Epithelial cell of prostate (primary cell): ENCODE measurements at places on chromosomes 11 and 22.

GRCh38 chr22:48740731-48741405, 1086.8 kb downstream of the BRD1 start:
- no peak for DNase-seq

GRCh38 chr11:100925935-100926334, 203.7 kb downstream of the PGR start:
- DNase-seq: peak; percentile 14

DNA sequence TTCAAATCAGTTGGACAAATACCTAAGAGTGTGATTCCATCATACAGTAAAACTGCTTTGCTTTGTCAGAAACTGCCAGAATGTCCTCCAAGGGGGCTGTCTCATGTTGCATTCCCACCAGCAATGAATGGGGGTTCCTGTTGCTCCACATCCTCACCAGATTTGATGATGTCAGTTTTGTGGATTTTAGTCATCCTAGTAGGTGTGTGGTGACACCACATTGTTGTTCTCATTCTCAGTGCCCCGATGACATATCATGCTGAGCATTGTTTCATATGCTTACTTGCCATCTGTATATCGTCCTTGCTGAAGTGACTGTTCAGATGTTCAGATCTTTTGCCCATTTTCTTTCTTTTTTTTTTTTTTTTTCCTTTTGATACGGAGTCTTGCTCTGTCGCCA, 37.0 kb downstream of the CDPF1 start:
- DNase-seq: no peak

DNA sequence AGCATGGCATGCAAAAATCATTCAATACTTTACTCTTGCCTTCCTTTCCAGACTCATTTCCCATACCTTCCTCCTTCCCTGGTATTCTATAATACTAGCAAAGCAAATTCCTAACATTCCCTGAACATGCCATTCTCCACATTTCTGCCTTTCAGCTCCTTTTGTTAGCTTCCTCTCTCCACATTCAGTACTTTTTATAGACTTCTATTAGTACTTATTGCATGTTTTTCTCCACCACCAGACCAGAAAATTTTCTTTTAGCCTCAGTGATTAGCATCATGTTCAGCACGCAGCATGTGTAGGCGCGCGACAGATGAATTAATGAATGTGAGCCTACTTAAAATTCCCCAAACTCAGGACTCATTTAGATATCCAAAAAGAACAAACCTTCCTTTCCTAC, 935.3 kb downstream of the DLG2 start:
- no peak for DNase-seq

DNA sequence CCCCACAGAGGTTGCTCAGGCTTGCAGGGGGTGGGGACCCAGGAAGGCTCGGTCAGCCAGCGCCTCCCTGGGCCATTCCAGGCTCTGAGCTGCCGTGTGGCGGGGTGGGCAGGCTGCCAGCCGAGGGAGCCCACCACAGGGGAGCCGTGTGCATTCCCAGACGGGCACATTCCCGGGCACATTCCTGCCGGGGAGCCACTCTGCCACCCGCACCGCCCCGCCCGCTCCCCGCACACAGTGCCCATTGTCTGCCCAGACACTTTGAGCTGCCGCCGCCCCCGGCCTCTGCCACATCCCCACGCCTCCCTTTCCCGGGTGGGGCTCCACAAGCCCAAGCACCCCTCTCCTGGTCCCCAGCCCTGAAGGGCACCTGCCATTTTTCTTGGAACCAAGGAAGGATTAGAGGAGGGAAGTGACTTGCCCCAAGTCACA, 27.4 kb downstream of the RPL3 start:
- DNase-seq: no peak

GRCh38 chr22:27022274-27022895, 365.0 kb downstream of the MIAT start:
- no peak for DNase-seq
